ENCODE measurements at places on chromosomes 1 and 21. TPM values are rescaled to one million over a fixed set of nuclear protein-coding genes. Genes with fewer than 3 reads are reported as not detected.

FAAH gene
- total RNA-seq, result 0.20 TPM

KRTAP21-2 gene
- not detected for total RNA-seq

COL24A1 gene
- 1.2 TPM for total RNA-seq

DOCK7 gene
- 102 TPM for total RNA-seq

MNDA gene
- total RNA-seq, result not detected

GUCA2A gene
- not detected for total RNA-seq

All from HFFc6 (cell line).